ENCODE measurements at places on chromosomes 3 and 15. TPM values are rescaled to one million over a fixed set of nuclear protein-coding genes. Genes with fewer than 3 reads are reported as not detected.

The SEMA5B gene
- total RNA-seq, result 1.0 TPM

The ZNF774 gene
- total RNA-seq, result 9.6 TPM

The RPSA gene
- total RNA-seq, result 555 TPM

The CRABP1 gene
- total RNA-seq, result 1.6 TPM

The NEIL1 gene
- total RNA-seq, result 112 TPM

The OIP5 gene
- not detected for total RNA-seq

The CLRN1 gene
- not detected for total RNA-seq

The ATP13A5 gene
- total RNA-seq, result not detected

The TNFSF10 gene
- total RNA-seq, result 27.5 TPM

The SGO1 gene
- total RNA-seq, result not detected

DNA sequence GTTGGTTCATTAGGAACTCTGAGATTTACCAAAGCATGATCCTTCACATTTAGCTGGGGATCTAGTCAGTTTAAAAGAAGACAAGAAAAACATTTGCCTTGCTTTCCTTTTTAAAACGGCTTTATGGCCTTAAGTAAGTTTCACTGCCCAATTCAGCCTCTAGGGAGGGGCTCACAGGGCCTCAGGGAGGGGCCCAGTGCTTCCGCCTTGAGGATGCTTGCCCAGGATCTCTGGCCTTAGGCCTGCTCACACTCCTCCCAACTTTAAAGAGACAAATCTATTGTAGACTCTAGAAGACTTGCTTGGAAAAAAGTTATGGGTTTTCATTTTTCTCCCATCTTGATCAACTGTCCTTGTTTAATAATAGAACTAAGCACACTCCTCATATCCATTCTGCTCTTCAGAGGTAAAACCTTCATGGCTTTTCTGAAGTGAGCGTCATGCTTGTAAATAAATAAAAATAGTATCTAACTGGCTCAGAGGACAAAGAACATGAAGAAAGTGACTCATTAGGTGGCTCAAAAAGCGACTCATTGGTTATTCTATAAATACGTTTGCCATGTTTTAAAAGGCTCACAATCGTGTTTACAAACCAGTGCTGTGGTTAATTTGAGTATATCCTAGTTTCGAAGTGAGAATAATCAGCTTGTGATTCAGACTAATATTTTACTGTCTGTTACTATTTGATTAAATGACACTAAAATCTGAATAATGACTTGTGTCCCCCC lies 13.7 kb downstream of the PDHB start:
- H3K4me3 ChIP-seq, result no peak overlapping the region
- peaks cover 2% of the 10 kb centered on the region for H3K36me3 ChIP-seq
- H3K4me1 ChIP-seq, result no peaks in the 10 kb centered on the region
- DNase-seq, result no peak
- H3K27ac ChIP-seq, result peak overlapping the region; percentile 10
- H3K27me3 ChIP-seq, result no peaks in the 10 kb centered on the region

GRCh38 chr3:147387291-147387884 lies 19.0 kb downstream of the ZIC4 start:
- H3K27ac ChIP-seq, result no peak overlapping the region
- H3K36me3 ChIP-seq, result no peaks in the 10 kb centered on the region
- no peak for DNase-seq

GRCh38 chr15:53833134-53833624 lies 73.7 kb upstream of the WDR72 start:
- DNase-seq, result peak; percentile 19
- no peaks in the 10 kb centered on the region for H3K27me3 ChIP-seq
- no peaks in the 10 kb centered on the region for H3K36me3 ChIP-seq
- H3K4me1 ChIP-seq, result peaks cover 7% of the 10 kb centered on the region
- no peak overlapping the region for H3K27ac ChIP-seq
- no peak overlapping the region for H3K4me3 ChIP-seq

GRCh38 chr15:78047761-78048627 lies 29.5 kb downstream of the TBC1D2B start:
- H3K27me3 ChIP-seq, result no peaks in the 10 kb centered on the region
- H3K4me1 ChIP-seq, result peaks cover 55% of the 10 kb centered on the region
- H3K36me3 ChIP-seq, result peaks cover 4% of the 10 kb centered on the region
- peak overlapping the region; percentile 52 for H3K27ac ChIP-seq
- no peak overlapping the region for H3K4me3 ChIP-seq
- DNase-seq, result no peak

DNA sequence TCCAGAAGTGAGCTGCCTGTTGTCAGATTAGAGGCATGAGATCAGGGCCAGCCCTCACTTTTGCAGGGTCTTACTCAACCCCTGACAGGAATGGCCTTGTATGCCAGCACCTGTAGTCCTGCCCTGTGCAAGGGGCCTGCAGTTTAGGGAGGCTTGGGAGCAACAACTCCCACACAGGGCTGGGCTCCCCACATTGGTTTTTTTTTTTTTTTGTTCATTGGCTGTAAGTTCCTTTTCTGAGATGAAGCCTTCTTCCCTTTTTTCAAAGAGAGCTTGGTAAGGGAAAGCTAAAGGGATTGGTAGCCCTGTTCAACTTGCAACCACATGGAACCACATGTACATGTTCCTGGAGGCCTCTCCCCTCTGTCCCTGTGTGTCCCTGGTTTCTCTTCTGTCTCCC lies 46.4 kb downstream of the TNFAIP8L3 start:
- no peaks in the 10 kb centered on the region for H3K27me3 ChIP-seq
- H3K4me3 ChIP-seq, result no peak overlapping the region
- peaks cover 16% of the 10 kb centered on the region for H3K4me1 ChIP-seq
- no peak overlapping the region for H3K27ac ChIP-seq
- H3K36me3 ChIP-seq, result no peaks in the 10 kb centered on the region

DNA sequence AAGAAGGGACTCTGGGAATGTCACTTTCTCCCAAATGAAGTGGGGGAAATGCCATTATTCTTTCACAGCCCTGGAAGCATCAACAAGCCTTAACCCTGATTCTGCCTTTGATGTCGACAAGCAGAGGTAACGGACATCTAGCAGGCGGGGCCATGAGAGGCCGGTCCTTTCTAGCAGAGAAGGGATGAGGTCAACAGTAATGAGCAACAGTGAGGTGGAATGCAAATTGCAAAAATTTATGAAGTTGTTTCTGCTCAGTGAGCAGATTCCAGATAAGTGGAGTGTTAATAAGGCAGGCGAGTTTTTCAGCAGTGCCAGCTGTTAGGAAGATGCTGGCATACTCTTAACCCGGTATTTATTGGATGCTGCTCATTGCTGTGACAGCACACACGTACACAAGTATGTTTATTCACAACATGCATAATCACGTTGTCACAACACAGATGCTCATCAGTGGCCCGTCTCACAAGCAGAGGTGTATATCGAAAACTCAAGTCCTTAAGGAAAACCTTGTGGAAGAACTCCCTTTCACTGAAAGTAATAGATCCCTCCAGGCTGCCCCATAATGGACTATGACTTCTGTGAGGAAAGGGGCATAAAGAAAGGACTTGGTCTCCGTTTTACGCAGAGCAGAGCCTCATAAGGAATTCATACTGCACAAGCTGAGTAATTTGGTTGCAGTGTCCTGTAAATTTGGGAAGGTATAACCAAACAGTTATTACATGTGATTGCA lies 329.0 kb downstream of the IGSF11 start:
- H3K27ac ChIP-seq, result no peak overlapping the region
- no peaks in the 10 kb centered on the region for H3K36me3 ChIP-seq
- no peaks in the 10 kb centered on the region for H3K27me3 ChIP-seq
- no peaks in the 10 kb centered on the region for H3K4me1 ChIP-seq

- H3K36me3 ChIP-seq, result no peaks in the 10 kb centered on the region
- no peak overlapping the region for H3K4me3 ChIP-seq
- no peaks in the 10 kb centered on the region for H3K4me1 ChIP-seq
Observed at GRCh38 chr3:47227678-47228077, 54.9 kb downstream of the KIF9 start.

- no peak overlapping the region for H3K27ac ChIP-seq
- no peaks in the 10 kb centered on the region for H3K36me3 ChIP-seq
Observed at GRCh38 chr15:75032395-75032794, 9.0 kb downstream of the PPCDC start.

DNA sequence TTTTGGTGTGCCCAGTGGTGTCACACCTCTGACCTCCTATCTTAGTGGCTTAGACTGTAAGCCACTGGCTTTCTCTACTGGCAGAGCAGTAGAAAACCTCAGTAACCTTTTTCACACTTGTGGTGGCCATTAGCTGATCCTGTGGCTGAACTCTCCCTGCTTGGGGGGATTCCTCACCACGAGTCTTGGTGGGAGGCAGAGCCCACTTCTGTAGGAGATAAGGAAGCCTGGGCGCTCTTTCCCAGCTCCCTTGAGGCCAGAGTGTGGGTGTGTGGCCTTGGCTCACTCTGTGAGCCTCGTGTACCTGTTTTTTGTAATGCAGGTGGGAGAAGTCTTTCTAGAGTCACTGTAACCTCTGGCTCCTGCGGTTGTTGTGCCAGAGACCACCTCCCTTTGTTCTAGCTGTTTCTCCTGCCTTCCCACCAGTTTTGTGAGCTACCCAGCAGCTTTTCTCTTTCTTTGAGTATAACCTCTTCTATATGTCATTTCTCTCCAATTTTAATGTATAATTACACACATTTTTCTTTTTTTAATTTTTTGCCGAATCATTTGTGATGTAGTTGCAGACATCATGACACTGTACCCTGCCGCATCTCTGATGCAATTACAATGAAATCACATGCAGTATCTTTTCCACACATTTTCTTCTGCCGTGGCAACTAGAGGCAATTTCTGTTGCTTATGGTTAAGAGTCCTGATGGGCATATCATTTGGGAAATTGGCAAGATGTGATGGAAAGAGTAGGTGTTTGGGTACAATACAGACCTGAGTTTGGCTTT lies 13.8 kb downstream of the XCR1 start:
- no peaks in the 10 kb centered on the region for H3K4me1 ChIP-seq
- H3K36me3 ChIP-seq, result no peaks in the 10 kb centered on the region
- DNase-seq, result no peak
- H3K27ac ChIP-seq, result no peak overlapping the region

GRCh38 chr3:13277196-13277813 lies 142.8 kb downstream of the NUP210 start:
- peaks cover 10% of the 10 kb centered on the region for H3K4me1 ChIP-seq
- no peaks in the 10 kb centered on the region for H3K36me3 ChIP-seq
- no peak for DNase-seq
- no peak overlapping the region for H3K27ac ChIP-seq
- H3K27me3 ChIP-seq, result no peaks in the 10 kb centered on the region

GRCh38 chr3:134002306-134002705 lies 27.4 kb downstream of the SLCO2A1 start:
- no peaks in the 10 kb centered on the region for H3K27me3 ChIP-seq
- H3K27ac ChIP-seq, result no peak overlapping the region
- DNase-seq, result no peak
- no peaks in the 10 kb centered on the region for H3K4me1 ChIP-seq

DNA sequence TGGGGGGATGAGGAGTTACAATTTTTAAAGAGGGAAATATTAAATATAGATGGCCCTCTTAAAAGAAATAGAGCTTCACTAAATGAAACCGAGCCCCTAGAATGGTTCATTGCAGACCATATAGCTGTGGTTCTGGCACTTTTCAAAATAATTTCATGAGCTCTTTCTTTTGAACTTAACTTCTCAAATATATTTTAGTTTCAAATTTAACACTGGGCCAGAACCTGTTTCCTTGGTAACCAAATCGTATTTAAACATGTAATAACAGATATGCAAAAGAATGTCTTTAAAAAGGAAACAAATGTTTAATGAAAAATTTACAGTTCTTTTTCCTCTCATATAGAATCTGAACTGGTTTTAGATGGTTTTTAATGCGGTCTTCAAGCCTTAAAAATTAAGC lies 20.1 kb downstream of the ZBTB38 start:
- H3K4me1 ChIP-seq, result peaks cover 17% of the 10 kb centered on the region
- no peaks in the 10 kb centered on the region for H3K27me3 ChIP-seq
- no peaks in the 10 kb centered on the region for H3K36me3 ChIP-seq

- no peak overlapping the region for H3K27ac ChIP-seq
- H3K27me3 ChIP-seq, result no peaks in the 10 kb centered on the region
- H3K36me3 ChIP-seq, result no peaks in the 10 kb centered on the region
- DNase-seq, result no peak
- H3K4me1 ChIP-seq, result no peaks in the 10 kb centered on the region
Observed at GRCh38 chr3:123317716-123318115, 116.0 kb downstream of the SEC22A start.

GRCh38 chr3:102192575-102192974 lies 242.2 kb upstream of the ZPLD1 start:
- peaks cover 34% of the 10 kb centered on the region for H3K4me1 ChIP-seq
- no peaks in the 10 kb centered on the region for H3K36me3 ChIP-seq
- no peak overlapping the region for H3K4me3 ChIP-seq
- H3K27me3 ChIP-seq, result no peaks in the 10 kb centered on the region
- no peak overlapping the region for H3K27ac ChIP-seq
- DNase-seq, result no peak

GRCh38 chr15:67120839-67121643 lies 55.6 kb downstream of the SMAD3 start:
- H3K27ac ChIP-seq, result peak overlapping the region; percentile 85
- no peaks in the 10 kb centered on the region for H3K36me3 ChIP-seq
- peak; percentile 88 for DNase-seq

- H3K4me1 ChIP-seq, result peaks cover 4% of the 10 kb centered on the region
- H3K36me3 ChIP-seq, result no peaks in the 10 kb centered on the region
- no peak overlapping the region for H3K27ac ChIP-seq
- DNase-seq, result no peak
- no peak overlapping the region for H3K4me3 ChIP-seq
Observed at GRCh38 chr3:46213201-46213600, 5.1 kb upstream of the CCR1 start.

DNA sequence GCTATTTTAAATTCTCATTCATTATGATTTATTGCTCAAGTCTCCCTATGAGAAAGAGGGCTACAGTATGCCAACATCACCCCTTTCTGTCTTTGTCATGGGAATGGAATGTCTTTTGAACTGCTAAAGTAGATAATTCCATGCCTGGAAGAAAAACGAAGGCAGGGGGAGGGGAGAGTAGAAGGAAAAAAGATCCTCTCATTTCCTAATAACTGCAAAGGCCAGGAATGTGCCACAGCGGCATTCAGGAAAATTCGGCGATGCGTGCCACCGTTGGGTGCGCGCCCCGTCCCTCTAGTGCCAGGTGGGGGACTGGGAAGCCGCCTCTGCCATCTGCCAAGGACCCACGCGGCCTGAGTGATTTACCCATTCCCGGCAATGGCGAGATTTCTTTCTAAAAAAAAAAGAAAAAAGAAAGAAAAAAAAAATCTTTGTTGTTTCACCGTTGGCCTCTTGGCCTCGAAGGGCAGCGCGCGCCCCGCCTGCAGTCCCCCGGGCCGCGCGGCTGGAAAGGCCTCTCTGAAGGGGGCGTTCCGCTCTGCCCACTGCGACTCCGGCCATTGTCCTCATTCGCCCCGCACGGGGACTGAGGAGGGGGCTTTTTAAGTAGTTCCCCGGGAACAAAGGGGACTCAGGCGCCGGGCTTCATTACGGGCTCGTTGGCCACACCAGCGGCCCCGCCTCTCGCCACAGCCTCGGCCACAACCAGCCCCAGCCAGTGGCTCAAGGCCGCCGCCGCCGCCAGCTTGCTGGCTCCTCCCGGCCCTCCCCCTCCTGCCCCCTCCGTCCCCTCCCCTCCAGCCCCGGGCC lies 54.5 kb downstream of the CPN2 start:
- no peak overlapping the region for H3K4me3 ChIP-seq
- peak overlapping the region; percentile 89 for H3K27ac ChIP-seq
- peaks cover 44% of the 10 kb centered on the region for H3K4me1 ChIP-seq
- no peaks in the 10 kb centered on the region for H3K36me3 ChIP-seq

GRCh38 chr3:143855183-143855582 lies 6.9 kb upstream of the SLC9A9 start:
- DNase-seq, result no peak
- no peaks in the 10 kb centered on the region for H3K4me1 ChIP-seq
- H3K4me3 ChIP-seq, result no peak overlapping the region
- no peaks in the 10 kb centered on the region for H3K36me3 ChIP-seq

Measured in body of pancreas (tissue), 4 donors.